ENCODE measurements at places on chromosomes 7 and 10. TPM values are rescaled to one million over a fixed set of nuclear protein-coding genes. Genes with fewer than 3 reads are reported as not detected.

DNA sequence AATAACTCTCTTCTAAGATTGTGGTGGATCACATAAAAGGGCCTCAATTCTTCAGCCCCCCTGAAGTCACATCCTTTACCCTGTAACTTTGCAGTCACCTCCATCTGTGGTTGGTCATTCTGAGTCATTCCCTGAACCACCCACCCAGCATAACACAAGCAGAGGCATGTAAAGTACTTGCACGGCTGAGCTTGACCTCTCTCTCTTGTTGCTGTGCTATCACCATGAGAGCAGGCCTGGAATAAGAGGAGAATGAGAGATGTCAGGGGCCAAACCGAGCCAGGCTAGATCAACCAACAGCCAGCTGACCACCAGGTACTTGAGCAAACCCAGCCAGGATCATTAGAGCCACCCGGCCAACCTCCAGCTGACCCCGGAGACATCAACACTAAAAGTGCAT is 13.5 kb upstream of the STK17A start:
- no peak for DNase-seq

Gene LRRC4
- total RNA-seq, result not detected

- no peak for DNase-seq
These were observed 93.6 kb upstream of the MXI1 start for GRCh38 chr10:110113670-110114337.

DNA sequence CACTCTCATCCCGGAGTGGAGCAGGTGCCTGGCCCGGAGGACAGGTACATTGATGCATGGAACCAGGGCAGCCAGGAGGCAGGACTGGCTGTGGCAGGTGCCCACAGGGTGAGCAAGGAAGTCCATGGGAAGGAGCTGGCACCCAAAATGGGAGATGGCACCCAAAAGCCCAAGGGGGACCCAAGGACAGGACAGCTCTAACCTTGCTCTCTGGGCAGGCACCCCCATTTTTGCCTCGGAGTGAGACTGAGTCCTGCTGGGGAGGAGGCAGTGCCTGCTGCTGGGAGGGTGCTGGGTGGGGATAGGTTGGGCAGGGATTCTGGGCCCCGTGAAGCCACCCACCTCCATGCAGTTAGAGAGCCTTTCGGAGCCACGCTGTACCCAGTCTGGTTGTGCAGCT is 234.5 kb downstream of the TCERG1L start:
- no peak for DNase-seq

Gene THSD7A
- not detected for total RNA-seq

Gene RPP30
- 48.9 TPM for total RNA-seq

DNA sequence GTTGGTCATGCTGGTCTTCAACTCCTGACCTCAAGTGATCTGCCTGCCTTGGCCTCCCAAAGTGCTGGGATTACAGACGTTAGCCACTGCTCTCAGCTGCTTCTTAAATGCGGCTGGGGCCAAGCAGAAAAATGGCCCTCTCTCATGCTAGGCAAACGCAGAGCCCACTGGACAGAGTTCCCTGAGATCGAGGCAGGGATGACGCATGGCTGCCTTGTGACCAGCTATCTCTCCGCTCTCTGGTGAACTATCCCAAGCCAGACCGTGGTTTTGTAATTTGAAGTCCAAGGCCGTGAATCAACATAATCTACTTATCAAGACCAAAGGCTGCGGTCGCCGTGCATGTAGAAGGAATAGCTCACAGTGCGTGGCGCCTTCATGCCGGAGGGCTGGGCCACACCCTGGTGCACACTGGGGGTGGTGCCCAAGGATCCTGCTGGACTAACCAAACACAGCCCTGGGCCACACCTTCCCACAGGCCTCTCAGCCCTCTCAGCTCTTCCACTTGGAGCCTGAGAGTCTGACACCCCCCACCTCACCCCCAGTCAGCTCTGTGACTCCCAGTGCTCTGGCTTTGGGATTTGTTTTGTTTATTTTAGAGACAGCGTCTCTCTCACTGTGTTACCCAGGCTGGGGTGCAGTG is 88.1 kb upstream of the CUX1 start:
- DNase-seq, result no peak

Gene EIF5AL1
- total RNA-seq, result 0.37 TPM

- DNase-seq, result no peak
These were observed 41.8 kb downstream of the LCOR start for GRCh38 chr10:96873756-96874467.

Gene THNSL1
- 2.5 TPM for total RNA-seq

Measured in activated CD4-positive, alpha-beta T cell treated with anti-CD3 and anti-CD28 coated beads, Interleukin-2, amount 10 ng/mL, durations not matched to agents 7 days and 5 days (primary cell).